ENCODE measurements at places on chromosomes 4 and X.

DNA sequence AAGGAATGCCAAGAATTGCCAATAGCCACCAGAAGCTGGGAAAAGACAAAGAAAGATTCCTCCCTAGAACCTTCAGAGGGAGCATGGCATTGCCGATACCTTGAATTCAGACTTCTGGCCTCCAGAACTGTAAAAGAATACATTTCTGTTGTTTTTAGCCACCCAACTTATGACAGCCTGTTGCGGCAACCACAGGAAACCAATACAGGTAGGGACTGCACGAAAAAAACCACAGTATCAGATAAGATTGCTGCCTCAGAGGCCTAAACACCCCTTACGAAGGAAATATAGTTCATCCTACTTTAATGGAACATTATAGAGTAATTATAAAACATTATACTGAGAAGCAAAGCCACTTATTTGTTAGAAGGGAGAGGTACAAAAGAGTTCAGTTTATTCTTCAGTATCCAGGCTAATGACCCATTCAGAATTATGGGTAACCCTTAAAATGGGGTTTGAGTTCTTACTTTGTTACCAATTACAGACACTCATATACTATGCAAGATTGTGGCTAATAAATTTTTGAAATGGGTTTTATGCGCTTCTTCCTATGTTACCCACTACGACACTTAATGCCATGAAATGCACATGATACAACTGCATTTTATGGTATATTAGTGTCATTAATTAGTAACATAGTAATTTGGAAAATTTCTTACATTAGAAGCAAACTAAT lies 37.4 kb upstream of the SMIM10L2A start:
- DNase-seq = no peak

- DNase-seq = no peak
These were observed 44.8 kb downstream of the CLDN34 start for GRCh38 chrX:10011991-10012390.

- DNase-seq = no peak
These were observed 53.6 kb downstream of the CORIN start for GRCh38 chr4:47784222-47784621.

DNA sequence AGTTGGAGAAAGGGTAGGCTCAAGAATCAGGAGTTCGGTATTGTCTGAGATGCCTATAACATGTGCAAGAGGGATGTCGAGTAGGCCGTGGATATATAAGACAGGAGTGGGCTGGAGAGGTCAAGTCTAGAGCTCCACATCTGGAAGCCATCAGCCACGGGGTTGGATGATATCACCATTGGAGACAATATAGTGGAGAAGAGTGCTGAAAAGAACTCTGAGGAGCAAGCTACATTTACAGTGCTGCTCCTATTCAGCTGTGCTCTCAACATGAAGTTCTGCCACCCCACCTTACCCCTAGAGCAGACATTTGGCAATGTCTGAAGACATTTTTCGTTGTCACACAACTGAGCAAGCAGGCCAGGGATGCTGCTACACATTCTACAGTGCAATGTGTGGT lies 20.9 kb upstream of the PLAC1 start:
- DNase-seq = no peak

- no peak for DNase-seq
These were observed 46.1 kb downstream of the ARAP2 start for GRCh38 chr4:36198068-36198808.

GRCh38 chr4:20723019-20723418 lies 22.8 kb downstream of the PACRGL start:
- peak; percentile 51 for DNase-seq
